ENCODE measurements at places on chromosomes 5 and 9.
A peak's percentile ranks its signal among the peaks of the same experiment; 100 is the strongest.

- no peak for DNase-seq
Observed at GRCh38 chr5:91132550-91132949, 250.6 kb downstream of the ARRDC3 start.

DNA sequence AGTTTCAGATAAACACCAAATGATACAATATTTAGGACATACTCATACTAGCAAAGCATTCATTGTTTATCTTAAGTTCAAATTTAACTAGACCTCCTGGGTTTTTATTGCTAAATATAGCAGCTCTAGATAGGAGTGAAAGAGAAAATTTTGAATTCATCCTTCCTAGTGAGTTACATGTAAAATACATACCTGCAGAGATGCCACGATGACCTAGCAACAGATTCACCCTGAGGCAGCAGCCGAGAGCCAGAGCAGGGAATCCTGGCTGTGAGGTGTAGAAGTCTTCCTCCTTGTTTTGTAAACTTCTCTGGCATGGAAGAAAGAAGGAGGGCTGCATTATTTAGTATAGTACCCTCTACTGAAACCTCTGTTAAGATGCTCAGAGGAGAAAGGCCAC, 25.9 kb upstream of the GABRP start:
- DNase-seq: no peak

DNA sequence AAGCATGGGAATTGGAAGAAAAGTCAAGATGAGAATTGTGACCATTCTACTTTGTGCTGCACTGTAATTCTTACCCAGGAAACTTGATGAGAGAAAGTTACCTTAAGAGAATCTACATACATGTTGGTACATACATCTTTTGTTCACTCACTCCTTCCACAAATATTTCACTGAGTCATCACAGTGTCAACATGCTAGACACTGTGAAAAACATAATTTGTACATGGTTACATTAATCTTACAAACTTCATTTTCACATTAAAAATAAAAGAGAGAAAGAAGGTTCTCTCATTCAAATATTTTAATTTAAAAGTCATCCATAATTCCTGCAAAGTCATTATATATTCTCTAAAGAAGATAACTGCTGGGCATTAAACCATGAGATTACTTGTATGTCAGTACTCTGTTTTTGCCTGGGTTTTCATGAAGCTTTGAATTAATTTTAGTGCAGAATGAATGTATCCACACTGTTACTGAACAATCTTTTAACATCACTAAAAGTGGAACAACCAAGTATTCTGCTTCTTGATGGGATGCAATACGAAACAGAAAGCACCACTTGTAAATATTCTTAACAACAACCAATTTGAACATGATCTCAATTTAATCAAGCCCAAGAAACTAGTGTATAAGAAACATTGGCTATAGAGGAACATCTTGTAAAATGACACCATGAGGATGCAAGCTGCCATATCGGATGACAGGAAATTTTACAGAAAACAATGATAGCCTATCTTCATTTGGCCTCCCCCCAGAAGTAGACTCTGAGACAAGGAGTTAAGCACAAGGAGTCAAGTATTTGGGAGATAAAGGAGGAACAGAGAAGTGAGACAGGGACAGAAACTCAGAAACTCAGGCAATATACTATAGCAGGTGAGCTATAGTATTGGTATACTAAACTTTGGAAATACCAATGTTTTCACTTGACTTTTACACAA, 28.4 kb downstream of the ERP44 start:
- DNase-seq: no peak

GRCh38 chr5:88556406-88556805, 287.8 kb upstream of the TMEM161B start:
- DNase-seq: no peak

DNA sequence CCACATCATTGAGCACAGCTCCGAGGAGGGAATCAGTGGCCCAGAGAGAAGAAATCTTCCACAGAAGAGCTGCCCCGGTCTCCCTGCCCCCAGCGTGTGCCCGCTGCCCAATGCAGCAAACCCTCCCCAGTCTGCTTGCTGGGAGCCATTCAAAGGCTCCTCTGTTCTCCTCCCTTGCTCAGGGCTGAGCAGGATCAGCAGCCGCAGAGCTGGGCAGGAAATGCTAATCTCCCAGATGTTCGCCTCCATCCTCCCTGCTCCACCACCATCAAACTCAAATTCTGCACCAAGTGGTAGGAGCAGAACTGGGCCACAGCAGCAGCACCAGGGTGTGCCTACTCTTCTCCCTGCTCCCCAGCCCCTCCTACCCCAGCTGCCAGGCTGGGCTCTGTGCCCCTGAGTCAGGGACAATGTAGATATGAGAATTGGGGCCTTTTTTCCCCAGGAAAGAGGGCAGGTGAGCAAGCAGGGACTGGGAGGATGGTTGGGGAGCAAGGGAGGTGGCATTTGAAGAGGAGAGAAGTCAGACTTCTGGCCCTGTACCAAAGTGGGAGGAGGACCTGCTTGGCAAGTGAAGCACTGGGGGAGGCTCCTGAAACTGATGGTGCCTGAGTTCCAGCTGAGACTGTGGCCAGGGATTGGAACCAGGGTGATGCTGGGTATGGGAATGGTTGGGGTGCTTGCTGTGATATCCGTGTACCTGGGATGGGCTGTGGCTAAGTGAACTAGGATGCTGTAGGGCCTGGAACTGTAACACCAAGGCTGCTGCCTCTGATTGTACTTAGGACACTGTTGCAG, 1.9 kb upstream of the PCDH1 start:
- no peak for DNase-seq

DNA sequence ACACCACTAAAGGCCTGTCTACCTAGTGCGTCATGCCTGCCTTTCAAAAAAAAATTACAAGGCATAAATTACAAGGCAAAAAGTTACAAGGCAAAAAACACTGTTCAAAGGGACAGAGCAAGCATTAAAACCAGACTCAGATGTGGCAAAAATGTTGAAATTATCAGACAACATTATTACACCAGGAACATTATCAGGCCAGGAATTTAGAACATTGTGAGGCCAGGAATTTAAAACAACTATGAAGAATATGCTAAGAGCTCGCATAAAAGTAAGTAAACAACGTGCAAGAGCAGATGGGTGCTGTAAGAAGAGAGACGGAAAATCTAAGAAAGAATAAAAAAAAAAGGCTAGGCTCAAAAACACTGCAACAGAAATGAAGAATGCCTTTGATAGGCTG, 18.2 kb upstream of the MLANA start:
- DNase-seq: no peak

DNA sequence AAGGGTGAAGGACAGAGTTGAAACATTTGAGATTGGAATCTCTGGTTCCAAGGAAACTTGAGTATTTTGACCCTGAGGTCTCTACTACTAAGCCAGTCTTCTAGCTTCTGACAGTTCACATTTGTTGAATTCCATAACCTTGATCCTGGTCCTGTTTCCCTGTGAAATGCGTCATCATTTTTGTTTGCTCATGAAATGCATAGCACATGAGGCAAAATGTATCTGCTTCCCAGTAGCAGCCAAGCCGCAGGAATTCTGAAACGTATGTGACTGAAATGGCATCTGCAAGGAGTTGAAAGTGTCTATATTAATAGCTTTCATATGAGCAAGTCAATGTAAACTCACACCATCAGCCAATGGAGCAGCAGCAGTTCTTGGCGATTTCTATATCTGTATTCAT, 307.9 kb downstream of the CSNK1G3 start:
- no peak for DNase-seq

- no peak for DNase-seq
Observed at GRCh38 chr5:135541807-135542502, 6.2 kb upstream of the NEUROG1 start.

GRCh38 chr5:125338440-125339174, 592.2 kb upstream of the ZNF608 start:
- no peak for DNase-seq

DNA sequence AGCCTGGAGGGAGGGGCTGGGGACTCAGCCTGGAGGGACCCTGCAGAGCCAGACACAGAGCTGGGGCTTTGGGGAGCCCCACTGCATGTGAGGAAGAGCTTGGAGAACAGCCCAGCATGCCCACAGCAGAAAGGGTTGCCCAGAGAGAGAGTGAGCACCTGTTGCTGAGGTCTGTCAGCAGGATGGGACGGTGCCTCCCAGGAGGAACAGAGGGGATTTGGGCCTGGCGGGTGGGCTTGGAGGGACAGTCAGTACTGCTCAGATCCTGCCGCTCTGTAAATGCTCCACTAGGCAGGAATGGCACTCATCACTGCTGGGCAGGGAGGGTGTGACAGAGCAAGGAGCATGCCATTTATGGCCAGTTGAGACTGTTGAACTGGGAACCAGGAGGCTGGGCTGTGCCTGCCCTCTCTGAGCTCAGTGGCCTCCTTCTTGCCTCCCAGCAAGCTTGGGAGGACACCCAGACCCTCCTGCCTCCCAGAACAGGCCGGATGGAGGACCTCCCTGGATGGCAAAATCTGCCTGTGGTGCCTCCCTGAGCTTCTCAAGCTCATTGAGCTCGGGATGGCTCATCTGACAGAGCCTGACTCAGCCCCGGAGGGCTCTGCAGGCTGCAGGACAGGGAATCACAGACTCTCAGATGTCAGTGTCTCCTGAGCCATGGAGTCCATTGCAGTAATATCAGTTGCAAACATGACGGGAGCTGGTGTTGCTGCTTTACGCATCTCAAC, 786 bp upstream of the HRCT1 start:
- DNase-seq: no peak

GRCh38 chr5:173629628-173630027, 13.2 kb upstream of the BOD1 start:
- no peak for DNase-seq

DNA sequence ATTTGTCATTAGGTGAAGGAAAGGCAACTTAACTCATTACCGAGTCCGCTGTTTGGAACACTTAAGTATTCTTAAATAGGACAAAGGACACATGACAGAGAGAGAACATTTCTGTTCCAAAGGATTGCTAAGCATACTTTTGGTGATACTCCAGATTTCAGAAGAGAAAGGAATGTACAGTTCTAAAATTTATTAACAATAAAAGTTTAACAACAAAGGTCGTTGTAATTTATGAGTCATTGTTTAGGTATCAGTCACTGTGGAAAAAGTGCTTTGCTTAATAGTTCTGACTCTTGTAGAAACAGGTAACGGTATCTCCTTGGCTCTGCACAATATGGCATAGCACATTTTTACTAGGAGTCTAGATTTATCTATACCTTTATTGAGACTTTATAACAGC, 36.3 kb upstream of the PAM start:
- DNase-seq: no peak

GRCh38 chr5:71533615-71534014, 53.5 kb upstream of the MCCC2 start:
- DNase-seq: no peak

- DNase-seq: peak; percentile 67
Observed at GRCh38 chr9:137049544-137050449, 3.8 kb upstream of the NPDC1 start.

- DNase-seq: no peak
Observed at GRCh38 chr5:117794847-117795246, 1193.5 kb downstream of the DTWD2 start.

DNA sequence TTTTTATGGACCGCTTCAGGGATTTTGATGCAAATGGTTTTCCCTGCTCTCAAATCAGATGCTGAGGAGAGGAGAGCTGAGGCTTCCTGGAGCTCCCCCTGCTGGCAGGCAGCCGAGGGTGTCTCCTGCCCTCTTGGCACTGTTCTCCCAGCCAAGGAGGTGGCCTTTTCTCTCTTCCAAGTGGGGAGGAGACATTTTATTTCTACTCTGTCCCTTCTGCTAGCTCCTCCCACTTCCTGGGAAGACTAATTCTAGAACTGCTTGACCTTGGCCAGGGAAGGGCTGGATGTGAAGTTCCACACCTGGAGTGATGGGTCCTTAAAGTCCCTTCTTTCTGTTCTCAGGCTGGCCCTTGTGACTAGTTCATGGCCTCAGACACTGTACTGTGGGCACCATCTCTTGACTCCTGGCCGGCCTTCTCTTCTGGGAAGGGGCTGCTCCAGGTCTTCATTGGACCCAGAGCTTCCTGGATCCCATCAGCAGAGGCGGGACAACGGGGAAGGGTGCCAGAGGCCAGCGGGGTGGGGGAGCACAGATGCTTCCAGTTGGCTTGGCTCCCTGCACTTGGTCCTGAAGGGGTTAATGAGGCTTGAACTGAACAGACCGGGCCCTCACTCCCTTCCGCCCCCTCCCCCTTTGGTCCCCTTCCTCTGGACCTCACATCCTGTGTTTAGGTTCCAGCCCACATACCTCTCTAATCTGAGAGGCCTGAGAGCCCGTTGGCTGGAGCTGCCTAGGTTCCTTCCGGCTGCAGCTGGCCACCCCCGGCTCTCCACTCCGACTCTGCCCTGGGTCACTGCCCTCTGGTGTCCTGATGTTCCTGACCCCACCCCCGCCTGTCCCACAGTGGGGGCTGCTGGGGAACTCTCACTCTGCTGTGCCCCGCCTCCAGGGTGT, 32.1 kb downstream of the PTPA start:
- peak; percentile 67 for DNase-seq

- DNase-seq: no peak
Observed at GRCh38 chr5:1820381-1820780, 19.2 kb downstream of the NDUFS6 start.

DNA sequence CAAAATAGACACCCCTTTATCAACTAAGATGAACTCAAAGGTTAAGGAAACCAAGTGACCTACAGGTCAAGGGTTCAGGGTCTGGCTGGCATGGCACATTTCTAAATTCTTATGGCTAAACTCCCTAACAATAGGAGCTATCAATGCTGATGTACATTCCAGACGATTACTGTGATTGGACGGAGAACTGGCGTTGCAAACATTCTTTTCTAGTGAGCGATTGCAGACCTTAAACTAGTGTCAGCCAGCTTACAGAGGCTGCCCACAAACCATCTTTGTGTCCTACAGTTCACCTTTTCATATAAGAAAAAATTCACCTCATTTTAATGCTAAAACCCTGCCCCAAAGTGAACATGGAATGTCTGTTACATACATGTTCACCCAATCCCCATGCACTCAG, 382.9 kb downstream of the MAT2B start:
- DNase-seq: no peak

GRCh38 chr9:91341258-91341746, 20.4 kb downstream of the AUH start:
- DNase-seq: no peak

GRCh38 chr5:97508864-97509263, 325.8 kb upstream of the RIOK2 start:
- no peak for DNase-seq

GRCh38 chr9:33257276-33257675, 7.2 kb downstream of the BAG1 start:
- DNase-seq: no peak

GRCh38 chr5:32850817-32851496, 139.8 kb downstream of the NPR3 start:
- DNase-seq: no peak

- DNase-seq: no peak
Observed at GRCh38 chr5:66718374-66719002, 122.3 kb downstream of the MAST4 start.

DNA sequence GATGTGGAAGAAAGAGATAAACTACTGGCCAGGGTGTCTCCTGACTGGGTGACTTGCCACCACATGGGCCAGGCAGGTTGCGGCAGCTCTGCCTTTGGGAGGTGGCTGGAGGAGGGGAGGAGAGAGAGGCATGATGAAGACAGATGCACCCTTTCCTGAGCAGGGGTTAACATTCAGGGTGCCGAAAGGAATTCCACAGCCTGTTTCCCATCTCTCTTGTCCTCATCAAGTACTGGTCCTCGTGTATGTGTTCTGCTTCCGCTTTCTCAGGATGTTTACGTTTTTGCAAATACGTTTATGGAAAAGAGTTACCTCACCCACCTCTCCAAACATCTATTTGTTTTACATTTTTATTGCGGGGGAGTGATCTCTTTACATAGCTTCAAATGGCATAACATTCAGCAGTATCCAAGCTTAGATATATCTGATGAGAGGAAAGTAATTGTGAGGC, 73.4 kb downstream of the C9orf85 start:
- no peak for DNase-seq

All from neuronal stem cell (in vitro differentiated cells).